Brain microvascular endothelial cell (primary cell): ENCODE measurements at places on chromosomes 11 and 22.

- peak; percentile 84 for DNase-seq
Measured at GRCh38 chr22:44026630-44027511, 2.8 kb downstream of the PARVB start.

DNA sequence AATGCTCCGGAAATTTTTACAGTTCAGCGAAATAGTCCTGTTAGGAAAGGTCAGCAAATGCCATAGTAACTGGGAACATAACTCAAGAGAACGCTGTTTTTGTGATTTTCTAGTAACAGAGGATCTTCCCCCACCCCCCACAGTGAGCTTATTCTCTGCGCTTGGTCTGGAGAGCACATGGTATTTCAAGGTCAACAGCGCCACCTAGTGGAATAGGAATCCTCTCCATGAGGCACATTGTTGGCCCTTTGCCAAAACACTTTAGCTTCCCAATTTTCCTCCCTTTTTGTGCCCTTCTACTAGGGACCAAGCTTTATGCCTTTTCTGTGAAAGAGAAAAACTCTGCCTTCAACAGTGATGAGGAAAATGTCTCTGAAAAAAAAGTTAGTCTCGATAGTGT is 13.2 kb upstream of the OR4C12 start:
- peak; percentile 35 for DNase-seq

DNA sequence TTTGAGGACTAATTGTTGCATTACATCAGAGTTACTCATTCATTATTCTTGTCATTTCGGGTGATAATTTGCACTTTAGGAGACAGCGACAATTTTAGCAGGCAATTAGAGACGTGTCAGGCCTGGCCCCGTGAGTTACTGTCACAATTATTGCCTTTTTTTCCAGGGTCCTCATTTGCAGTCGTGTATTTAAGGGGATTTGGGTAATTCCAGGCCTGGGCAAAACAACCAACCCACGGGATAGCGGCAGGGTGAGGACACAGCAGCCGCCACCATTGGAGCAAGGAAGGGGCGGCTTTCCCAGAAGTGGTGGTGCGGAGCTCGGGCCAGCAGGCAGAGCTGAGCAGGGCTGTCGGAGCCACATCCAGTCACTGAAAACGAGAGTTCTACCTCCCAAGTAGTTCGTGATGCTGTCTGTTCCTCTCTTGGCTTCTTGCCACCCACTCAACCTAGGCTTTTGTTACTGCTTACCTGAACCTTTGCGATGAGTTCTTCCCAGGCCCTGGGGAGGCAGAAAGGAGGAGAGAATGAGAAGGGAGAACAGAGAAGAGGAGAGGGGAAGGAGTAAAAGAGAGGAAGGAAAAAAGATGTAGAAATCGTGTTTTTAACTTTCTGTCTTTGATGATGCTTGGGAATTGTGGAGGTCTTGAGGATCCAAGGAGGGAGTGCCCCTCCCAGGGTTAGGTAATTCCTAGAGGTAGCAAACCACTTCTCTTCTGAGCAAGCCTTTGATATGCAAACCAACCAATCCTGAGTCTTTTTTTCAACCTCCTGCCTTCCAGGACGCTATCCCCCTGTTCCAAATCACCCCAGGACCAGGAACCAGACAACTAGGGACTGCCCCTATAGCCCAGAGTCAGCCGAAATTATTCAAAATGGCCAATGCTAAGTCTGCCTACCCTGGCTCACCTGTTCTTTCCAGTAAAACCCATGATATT is 236.1 kb downstream of the MIAT start:
- DNase-seq: no peak

DNA sequence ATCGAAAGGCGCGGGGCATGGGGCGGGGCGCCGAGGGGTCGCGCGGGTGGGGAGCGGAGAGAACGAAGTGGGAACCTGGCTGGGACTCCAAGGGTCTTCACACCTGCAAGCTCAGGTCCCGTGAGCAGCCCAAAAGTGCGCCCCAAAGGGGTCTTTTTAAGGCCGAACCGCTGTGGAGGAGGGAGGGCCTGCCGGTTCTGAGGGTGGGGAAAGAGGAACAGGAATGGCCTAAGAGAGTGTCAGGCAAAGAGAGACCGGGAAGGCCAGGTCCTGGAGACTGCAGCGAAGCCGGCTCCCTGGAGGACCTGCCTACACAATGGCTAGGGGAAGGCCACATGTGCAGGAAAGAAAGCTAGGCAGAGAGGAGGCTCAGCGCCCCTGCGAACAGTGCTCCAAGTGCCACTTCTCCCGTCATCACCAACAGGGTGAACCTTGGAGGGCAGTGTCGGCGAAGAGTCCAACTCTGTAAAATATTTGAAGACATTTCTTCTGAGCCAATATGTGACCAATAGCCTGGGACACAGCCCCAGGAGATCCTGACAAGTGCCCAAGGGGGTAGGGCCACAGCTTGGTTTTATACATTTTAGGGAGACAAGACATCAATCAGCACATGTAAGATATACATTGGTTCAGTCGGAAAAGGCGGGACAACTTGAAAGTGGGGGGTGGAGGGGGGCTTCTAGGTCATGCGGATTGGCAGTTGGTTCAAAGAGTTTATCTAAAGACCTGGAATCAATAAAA is 710 bp upstream of the DGCR2 start:
- no peak for DNase-seq

GRCh38 chr22:44394246-44395117 is 81.7 kb upstream of the SHISAL1 start:
- no peak for DNase-seq
